Dorsolateral prefrontal cortex (tissue), 122 donors: ENCODE measurements at places on chromosomes 2 and 18. TPM values are rescaled to one million over a fixed set of nuclear protein-coding genes. Genes with fewer than 3 reads are reported as not detected.

NIFK gene
- 25.6 TPM for total RNA-seq

IL18R1 gene
- total RNA-seq = 1.6 TPM

DAPL1 gene
- not detected for total RNA-seq

TMEM37 gene
- total RNA-seq = not detected

MBP gene
- 7,233 TPM for total RNA-seq

DNA sequence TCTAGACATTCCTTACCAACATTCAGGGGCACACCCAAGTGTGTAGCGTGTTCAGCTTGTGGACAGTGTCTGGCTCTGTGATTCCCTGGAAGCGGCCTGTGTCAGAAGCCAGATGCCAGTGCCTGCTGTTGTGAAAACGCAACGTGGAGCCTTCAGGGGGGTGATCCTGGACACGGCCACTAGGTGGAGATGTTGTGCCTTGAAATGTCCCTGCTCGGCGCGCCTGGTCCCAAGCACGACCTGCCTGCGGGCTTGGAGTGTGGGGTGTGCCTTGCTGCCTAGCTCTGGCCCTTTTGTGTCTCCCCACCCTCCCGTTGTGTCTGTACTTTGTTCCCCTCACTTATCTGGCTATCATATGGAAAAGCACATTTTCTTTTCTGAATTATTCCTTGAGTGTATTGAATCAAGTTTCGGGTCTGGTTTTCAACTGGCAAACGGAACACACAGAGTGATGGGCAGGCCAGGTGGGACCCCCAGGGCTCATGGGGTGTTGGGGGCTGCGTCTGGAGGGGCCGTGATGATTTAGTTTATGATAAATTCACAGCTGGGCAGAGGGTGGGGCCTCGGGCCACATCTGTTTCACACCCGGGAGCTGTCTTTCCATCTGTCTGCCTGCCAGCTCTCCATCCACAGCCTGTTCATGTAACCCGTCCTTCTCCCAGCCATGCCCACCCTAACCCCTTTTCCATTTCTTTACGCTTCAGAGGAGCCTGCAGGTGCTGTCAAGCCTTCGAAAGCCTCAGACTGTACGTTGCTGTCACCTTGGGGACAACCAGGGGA, 95.5 kb downstream of the DYSF start:
- DNase-seq = peak; percentile 65

- no peak for DNase-seq
These were observed 1.4 kb upstream of the GAD1 start for GRCh38 chr2:170815311-170815710.

GRCh38 chr2:181393472-181393871, 63.7 kb upstream of the ITGA4 start:
- no peak for DNase-seq

- no peak for DNase-seq
These were observed 320.1 kb downstream of the SLC4A3 start for GRCh38 chr2:219947575-219947974.

GRCh38 chr2:51079945-51080344, 48.0 kb upstream of the NRXN1 start:
- no peak for DNase-seq

DNA sequence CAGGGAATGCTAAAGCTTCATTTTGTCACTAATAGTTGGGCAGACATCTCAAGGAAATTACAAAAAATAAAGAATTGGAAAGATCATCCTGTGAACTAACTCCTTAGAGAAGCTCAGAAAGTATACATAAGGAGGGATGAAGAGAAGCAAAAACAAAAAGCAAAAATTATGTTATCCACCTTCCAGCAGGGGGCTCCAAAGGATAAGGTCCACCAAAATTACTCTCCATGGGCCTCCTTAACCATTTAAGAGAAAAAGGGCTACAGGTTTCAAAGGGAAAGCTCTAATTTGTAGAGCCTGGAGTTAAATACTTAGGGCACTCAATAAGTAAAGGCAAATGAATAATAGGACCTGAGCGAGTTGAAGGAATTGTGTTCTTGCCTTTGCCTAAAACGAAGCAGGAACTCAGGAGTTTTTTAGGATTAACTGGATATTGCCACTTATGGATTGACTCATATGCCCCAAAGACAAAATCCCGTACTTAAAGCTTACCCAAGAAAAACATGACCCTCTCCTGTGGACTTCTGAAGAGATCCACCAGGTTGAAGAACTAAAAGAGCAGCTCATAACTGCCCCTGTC, 1167.9 kb downstream of the DSC3 start:
- no peak for DNase-seq

GRCh38 chr2:52414561-52415295, 1352.9 kb upstream of the CHAC2 start:
- no peak for DNase-seq

DNA sequence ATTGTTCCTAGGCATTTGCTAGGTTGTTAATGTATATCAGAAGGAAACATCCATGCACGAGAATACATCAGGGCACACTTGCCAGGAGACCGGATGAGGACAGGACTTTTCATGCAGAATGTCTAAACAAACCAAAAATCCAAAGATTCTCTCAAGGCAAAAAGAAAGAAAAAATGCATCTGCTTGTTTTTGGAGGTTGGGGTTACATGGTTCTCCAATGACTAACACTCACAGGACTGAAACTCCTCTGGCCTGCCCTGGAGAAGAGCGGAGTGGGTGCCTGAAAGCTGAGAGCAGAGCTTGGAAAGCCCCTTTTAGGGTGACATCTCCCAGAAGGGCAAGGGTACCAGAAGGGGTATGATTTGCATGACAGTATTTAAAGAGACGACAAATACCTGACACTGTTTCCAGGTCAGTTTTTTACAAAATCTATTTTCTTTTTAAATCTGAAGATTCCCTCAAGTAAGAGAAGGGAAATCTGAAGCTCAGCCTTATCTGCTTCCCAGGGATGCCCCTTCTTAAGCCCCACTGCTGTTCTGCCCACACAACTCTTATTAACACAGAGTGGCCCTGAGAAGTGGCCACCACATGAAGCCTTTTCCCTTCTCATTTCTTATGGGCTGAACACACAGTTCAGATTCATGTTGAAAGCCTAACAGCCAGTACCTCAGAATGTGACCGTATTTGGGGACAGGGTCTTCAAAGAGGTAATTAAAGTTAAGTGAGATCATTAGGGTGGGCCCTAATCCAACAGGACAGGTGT, 216.4 kb downstream of the STK39 start:
- no peak for DNase-seq

- no peak for DNase-seq
These were observed 233.8 kb downstream of the ANKRD36B start for GRCh38 chr2:97355887-97356286.

GRCh38 chr2:147689220-147689909, 155.5 kb upstream of the ACVR2A start:
- no peak for DNase-seq

- no peak for DNase-seq
These were observed 136.8 kb downstream of the ASB1 start for GRCh38 chr2:238563551-238563950.

DNA sequence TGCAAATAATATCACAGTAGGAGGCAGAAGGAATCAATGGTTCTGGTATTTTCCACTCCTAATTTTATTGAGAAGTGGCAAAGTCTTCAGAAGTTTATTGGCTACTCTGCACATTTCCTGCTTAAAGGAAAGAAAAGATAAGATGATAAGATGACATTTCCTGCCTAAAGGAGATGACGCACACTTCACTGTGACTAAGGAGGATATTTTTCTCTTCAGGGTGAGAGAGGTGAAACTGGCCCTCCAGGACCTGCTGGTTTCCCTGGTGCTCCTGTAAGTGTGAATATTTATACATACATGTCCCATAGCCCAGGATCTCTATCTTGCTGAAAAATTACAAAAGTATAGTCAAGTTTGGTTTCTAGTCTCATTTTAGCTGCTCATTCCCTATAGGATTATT, 27.9 kb downstream of the COL3A1 start:
- no peak for DNase-seq

- no peak for DNase-seq
These were observed 34.7 kb downstream of the LRRTM1 start for GRCh38 chr2:80269806-80270205.

GRCh38 chr2:29775937-29776336, 145.4 kb downstream of the ALK start:
- no peak for DNase-seq

DNA sequence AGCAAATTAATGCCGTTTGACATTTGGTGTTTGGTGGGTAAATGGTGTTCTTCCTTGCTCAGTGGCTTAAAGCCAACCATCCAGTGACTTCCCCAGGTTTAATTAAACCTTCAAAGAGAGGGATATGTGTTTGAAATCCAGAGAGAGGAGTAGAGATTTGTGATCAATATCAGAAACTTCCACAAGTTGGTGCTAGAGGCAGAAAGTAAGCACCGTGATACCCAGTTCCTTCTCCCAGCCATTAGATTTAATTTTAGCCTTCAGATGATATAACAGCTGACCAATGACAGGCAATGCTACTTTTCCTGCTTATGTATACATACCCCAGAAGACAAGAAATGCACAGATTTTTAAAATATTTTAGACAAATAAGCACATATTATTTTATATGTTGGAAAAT, 398.5 kb downstream of the CDH2 start:
- no peak for DNase-seq

GRCh38 chr2:46535360-46535759, 56.0 kb downstream of the TMEM247 start:
- DNase-seq = no peak

DNA sequence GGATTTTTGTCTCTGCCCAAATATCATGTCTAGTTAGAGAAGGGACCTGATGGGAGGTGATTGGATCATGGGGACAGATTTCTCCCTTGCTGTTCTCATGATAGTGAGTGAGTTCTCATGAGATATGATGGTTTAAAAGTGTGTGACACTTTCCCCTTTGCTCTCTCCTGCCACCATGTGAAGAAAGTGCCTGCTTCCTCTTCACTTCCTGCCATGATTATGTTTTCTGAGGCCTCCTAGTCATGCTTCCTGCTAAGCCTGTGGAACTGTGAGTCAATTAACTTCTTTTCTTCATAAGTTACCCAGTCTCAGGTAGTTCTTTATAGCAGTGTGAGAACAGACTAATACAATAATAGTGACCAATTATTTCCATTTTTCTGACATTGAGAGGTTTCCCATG, 167.3 kb upstream of the CYRIA start:
- no peak for DNase-seq

DNA sequence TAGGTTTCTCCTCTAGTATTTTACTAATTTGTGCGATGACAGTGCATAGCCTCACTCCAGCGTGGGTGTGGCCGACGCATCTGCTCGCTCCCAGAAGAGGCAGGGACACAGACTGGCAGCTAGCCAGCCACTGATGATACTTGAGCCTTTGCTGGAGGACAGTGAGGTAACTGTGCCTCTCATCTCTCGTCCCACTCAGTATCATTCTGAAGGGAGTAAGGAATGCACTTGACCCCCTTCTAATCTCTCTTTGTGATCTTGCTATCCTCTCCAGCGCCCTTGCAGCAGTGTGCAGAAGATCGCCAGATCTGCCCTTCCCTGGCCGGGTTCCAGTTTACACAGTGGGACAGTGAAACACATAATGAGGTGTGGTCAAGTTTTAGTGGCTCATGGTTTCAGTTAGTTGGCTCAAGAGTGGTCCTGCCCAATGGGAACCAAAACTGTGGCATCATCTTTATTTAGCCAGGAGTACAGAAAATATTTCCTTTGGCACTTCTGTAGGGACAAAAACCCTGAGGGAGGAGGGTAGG, 17.5 kb downstream of the NCAPH start:
- peak; percentile 47 for DNase-seq

DNA sequence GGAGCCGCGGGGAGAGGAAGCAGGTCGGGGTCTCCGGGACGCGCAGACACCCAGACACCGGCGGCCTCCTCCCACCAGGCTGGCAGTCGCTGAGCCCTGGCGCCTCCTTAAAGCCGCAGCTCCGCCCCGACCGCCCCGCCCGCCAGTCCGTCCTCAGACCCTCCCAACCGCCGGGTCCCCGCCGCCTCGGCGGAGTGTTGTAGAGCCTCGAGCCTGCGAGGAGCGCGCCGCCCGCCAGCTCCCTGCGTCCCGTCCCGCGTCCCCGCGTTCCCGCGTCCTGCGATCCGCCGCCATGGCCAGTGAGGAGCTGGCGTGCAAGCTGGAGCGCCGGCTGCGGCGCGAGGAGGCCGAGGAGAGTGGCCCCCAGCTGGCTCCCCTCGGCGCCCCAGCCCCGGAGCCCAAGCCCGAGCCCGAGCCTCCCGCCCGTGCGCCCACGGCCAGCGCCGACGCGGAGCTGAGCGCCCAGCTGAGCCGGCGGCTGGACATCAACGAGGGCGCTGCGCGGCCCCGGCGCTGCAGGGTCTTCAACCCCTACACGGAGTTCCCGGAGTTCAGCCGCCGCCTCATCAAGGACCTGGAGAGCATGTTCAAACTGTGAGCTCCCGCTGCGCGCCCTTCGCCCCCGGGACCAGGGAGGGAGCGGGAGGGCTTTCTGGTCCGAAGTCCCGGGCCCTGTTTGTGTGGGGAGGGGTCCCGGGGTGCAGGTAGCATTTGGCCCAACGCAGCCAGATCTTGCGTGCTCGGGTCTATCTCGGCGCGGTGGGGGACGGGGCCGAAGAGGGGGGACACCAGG, at the start of gene EFHD1:
EFHD1 (plus strand) TSS at position 192 of the 793 bp plus-strand sequence; CDS start at position 293, 101 bp downstream.
- DNase-seq = peak; percentile 66
